ENCODE measurements at places on chromosomes 7 and 10. TPM values are rescaled to one million over a fixed set of nuclear protein-coding genes. Genes with fewer than 3 reads are reported as not detected.
A peak's percentile ranks its signal among the peaks of the same experiment; 100 is the strongest.

GRCh38 chr7:74405899-74406512 is 47.7 kb upstream of the GTF2IRD1 start:
- no peak for DNase-seq

DNA sequence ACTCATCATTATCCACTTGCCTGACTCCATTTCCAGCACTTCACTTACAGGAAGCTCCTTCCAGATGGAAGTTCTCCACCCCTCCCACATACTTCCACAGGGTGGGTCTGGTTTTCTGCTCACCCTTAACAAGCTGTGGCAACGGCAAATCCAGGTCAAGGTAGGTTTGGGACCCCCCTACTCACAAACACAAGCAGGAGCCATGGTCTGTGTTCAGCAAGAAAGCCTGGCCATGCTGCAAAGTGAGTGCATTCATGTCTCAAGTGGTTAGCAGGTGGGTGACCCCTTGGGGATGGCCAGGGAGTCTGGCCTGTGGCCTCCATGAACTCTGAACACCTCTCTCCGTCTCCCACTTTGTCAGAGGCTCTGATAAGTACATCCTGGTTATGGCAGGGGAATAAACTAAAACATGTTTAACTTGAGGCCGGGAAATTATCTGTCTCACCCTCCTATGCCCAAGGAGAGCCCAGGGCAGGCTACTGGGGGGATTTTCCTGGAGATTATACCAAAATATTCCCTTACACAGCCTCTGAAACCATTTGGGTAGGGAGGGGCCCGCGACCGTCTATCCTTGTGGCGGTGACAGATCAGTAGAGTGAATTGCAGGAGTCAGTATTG is 844 bp downstream of the XPNPEP1 start:
- DNase-seq = no peak

DNA sequence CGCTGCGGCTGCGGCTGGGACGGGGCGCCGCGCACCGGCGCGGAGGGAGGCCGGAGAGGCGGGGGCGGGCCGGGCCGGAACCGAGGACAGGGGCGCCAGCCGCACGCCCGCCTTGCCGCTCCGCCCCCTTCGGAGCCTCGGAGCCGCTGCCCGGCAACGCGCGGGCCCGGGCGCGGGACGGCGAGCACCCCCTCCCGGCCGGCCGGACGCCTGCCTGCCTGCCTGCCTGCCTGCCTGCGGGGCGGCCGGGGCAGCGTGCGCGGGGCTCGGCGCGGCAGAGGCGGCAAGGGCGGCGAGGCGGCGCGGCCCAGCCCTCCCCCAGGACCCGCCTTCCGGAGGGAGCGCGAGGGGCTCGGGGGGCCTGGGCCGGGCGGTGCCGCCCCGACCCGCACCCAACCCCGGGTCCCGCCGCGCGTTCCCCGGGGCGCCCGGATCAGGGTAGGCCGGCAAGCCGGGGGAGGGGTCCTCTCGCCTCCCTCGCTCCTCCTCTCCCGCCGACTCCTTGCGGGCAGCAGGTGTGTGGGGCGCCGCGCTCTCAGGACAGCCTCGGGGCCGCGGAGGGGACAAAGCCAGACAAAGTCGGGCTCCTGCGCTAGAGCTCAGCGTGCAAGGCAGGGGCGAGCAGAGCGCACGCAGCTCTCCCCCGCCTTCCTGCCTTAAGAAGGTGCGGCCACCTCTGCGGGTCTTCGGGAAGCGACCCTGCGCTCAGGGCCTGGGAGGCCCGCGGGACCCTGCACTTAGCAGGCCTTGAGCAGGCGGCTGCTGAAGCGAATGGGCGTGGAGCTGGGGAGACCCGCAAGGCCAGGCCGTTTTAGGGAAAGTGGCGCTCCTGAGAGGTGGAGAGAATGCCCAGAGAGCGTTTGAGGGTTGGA is at the start of gene KIAA1549:
KIAA1549 (minus strand) TSS at position 58 of the 872 bp plus-strand sequence. CDS start 120 bp downstream, outside the sequence.
- peak; percentile 24 for DNase-seq

- no peak for DNase-seq
Measured at GRCh38 chr10:60341969-60342368, 47.7 kb downstream of the ANK3 start.

DNA sequence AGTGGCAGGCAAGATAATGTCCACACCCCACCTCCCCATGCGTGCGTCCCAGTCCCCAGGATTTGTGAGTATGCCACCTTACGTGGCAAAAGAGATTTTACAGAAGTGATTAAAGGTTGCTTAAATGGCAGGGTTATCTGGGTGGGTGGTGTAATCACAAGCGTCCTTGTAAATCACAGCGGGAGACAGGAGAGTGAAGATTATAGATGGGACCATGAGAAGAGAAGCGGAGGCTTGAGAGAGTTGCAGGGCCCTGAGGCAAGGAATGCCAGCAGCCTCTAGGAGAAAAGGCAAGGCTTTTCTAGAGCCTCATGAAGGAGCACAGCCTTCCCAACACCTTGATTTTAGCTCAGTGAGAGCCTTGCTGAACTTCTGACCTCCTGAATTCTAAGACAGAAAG is 10.2 kb downstream of the ZRANB1 start:
- DNase-seq = no peak

GRCh38 chr7:155863721-155864151 is 51.5 kb upstream of the SHH start:
- no peak for DNase-seq

- no peak for DNase-seq
Measured at GRCh38 chr7:28419716-28420115, 7.4 kb downstream of the CREB5 start.

GRCh38 chr10:13439313-13440184 is 89.3 kb downstream of the BEND7 start:
- no peak for DNase-seq

- no peak for DNase-seq
Measured at GRCh38 chr10:32207544-32207943, 139.4 kb downstream of the EPC1 start.

DNA sequence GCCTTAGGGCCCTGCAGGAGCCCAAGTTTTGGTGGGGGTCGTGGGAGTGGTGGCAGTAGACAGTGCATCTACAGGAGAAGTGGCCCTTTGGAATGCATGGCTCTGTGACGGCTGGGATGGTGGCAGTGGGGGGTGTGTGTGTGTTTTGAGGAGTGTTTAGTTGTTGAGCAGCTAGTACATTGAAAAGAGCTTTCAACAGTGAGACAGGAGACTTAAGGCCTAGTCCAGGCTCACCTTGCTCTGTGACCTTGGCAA is 27.1 kb downstream of the ZNF775 start:
- DNase-seq = no peak

DNA sequence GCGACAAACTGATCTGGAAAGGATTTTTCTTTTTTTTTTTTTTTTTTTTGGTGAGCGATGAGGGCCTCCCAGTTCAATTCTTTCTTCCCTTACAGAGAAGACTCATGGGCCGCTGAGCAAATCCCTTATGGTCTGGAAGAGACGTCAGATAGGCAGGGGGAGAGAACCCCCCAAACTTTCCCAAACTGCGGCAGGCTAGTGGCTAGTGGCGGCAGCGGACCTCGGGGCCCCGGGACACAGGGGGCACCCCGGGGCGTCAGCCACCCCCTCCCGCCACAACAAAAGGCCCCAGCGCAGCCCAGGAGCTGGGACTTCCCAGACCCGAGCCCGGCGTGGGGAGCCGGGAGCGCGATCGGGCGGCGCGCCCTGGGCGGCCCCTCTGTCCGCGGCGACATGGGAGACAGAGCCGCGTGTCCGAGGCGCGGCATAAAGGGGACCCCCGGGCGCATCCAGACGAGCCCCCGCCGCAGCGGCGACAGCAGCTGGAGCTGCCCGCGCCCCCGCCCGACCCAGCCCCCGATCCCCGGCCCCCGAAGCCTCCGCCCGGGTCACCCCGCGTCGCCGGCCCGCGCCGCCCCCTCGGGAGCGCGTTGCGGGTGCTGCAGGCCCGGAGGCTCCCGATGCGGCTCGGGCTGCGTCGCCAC is 755 bp downstream of the FAM171A1 start:
- DNase-seq = no peak

DNA sequence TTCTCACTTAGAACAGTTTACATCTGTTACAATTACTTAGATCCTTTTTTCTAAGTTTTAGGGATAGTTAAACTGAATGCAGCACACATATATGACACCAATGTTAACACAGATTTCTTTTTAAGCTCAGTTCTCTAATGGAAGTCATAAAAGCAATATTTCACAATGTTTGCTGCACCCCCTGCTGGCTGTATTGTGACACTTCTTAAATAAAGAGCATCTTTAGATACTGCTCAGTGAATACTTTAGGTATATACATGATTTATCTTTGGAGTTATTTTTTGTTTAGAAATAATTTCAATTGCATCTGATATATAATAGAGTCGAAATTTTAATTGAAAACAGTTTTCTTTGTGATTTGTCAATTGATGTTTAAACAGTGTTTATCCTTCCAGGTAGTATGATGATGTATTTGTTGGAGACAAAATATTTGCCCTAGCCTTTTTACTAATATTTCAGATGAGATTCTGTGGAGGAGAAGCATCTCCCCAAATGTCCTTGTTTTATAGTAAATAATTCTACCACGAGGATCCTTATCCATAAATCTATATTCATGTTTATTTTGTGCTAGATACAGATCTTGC is 174.4 kb downstream of the ST7 start:
- no peak for DNase-seq

- DNase-seq = no peak
Measured at GRCh38 chr7:121369462-121369861, 26.6 kb downstream of the FAM3C start.

- DNase-seq = no peak
Measured at GRCh38 chr7:27125986-27126394, 4.6 kb downstream of the HOXA4 start.

DNA sequence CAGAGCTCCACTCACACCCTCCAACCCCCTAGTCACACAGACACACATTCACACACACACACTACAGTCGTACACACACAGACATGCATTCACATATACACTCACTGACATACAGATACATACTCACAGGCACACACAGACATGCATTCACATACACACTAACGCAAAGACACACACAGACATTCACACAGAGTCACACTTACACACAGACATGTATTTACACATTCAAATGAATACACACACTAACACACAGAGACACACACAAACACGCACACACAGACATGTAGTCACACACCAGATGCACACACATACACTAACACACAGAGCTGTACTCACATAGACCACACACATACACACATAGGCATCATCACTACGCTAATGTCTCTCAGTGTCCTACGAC is 58.0 kb upstream of the MYL10 start:
- no peak for DNase-seq

GRCh38 chr7:33725111-33726025 is 180.0 kb upstream of the BMPER start:
- no peak for DNase-seq

- DNase-seq = no peak
Measured at GRCh38 chr10:48527756-48528155, 77.1 kb downstream of the ARHGAP22 start.

GRCh38 chr10:4581929-4582328 is 244.1 kb upstream of the AKR1E2 start:
- DNase-seq = no peak

TUBB8 gene
- not detected for total RNA-seq

CDC14C gene
- 0.31 TPM for total RNA-seq

C7orf33 gene
- total RNA-seq = not detected

PROSER2 gene
- total RNA-seq = 0.47 TPM

CTAGE4 gene
- 0.31 TPM for total RNA-seq

NPY gene
- total RNA-seq = 40.9 TPM

LZTS2 gene
- total RNA-seq = 15.4 TPM
